Glutamatergic neuron (in vitro differentiated cells): ENCODE measurements at places on chromosomes 12 and 14. TPM values are rescaled to one million over a fixed set of nuclear protein-coding genes. Genes with fewer than 3 reads are reported as not detected.

Gene OR6C2
- total RNA-seq: not detected

DNA sequence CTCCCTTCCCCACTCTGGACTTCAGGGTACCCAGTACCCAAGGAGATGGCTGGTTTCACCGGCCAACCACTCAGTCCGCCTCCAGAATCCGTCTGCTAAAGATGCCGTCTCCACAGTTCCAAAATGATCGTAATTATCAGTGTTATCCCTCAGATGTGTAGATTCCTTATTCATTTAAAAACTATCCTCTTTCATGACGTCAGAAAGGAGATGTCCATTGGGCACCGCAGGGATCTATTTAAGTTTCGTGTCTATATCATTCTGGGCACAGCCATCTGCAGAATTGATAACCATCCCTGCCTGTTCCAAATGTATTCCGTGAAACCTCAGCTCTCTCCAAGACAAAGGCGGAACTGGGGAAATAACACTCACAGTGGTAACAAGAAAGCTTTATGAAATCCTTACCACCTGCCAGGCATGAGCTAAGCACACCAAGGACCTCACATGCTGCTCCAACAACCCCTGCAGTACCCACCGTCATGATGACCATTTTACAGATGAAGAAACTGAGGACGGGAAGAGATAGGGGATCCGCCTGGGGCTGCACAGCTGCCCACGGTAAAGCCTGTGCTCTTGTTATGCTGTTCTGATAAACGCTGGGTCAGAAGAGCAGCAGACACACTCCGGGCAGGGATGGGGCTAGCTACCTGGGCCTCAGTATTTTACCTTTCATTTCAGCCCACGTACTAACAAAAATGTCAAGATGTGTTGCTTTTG, 90.0 kb downstream of the BCL11B start:
- no peak for DNase-seq

GRCh38 chr12:13390381-13390861, 193.9 kb downstream of the EMP1 start:
- DNase-seq: no peak

DNA sequence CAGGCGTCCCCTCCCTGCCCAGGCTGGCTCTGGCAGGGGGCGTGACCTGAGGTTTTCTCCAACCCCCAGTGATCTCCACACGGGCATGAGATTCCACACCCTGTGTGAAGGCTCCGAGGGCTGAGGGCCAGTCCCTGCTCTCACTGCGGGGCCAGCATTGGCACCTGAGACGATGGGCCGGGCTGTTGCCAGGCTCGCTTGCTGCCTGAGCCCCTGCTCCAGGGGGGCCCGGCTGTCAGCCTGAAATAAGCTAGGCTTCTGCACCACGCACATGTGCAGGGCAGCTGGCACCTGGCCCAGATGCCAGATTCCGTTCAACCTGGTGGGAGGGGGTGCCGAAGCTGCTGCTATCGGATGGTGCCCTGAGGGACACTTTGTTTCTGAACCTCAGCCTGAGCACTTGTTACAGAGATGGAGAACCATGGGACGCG, 196.5 kb upstream of the PRMT8 start:
- DNase-seq: no peak

- DNase-seq: no peak
Measured at GRCh38 chr12:52740584-52740983, 36.6 kb downstream of the KRT76 start.

DNA sequence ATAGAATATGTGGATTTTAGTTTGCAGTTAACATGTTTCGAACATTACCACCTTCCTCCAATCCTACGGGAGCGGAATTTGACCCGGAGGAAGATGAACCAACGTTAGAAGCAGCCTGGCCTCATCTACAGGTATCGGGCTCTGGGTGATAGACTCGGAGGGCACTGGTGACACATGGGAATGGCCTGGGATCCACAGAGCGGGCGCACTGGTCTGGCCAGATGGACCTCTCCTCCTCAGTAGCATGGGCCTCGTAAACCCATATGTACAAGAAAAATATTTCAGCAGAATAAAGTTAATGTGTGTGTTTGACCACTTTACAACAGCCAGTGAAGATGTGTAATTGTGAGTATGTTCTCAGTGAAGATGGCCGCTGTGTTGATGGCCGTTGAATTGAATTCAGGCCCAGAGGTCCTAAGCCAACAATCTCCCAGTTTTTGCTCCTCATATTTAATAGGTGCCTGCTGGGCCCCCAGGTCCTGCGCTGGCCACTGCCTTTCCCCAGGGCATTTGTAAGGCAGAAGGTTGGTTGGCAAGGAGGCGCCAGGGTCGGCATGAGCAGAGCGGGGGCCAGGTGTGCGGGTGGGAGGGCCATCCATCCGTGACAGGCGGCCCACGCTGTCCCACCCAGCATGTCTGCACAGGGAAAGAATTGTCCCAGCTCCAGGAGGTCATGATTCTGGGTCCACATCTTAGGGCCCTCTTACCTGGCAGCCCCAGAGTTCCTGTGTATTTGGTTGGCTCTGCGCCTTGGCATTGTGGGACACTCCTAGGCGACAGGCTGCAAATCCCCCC, 82.0 kb upstream of the DYNC1H1 start:
- DNase-seq: no peak

GRCh38 chr12:110733900-110734299, 8.8 kb downstream of the PPP1CC start:
- DNase-seq: no peak

GRCh38 chr14:79551523-79551922, 659.8 kb downstream of the DIO2 start:
- DNase-seq: no peak

DNA sequence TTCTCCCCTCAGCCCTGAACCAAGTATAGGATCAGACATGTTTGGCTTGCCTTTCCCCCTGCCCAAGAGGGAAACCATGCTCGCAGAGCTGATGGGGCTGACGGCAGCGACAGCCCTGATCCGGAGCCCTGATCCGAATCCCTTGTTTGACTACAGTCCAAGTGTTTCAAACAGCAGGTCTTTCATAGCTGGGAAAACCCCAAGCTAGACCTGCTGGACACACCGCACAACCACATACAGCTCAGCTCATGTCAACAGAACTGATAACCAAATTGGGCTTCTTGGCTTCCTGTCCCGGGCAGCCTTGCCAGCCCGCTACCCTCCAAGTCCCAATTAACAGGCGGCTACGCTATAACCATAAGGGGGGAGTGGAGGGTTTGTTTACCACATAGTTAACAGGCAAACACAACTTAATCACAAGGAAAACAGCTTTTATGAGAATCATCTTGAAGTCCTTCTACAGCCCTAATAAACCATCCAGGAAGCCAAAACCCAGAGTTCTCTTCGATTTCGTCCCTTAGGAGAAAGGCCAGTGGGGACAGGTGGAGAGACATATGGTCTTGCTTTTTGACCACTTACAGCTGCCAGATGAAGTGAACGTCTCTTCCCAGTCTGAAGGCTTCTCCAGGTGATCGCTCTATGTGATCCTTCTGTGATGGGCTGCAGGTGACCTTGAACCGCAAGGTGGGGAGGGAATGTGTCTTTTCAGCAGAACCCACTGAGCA, 64.5 kb upstream of the MANSC4 start:
- no peak for DNase-seq
